MM.1S (cell line): ENCODE measurements at places on chromosomes 6 and 20.

DNA sequence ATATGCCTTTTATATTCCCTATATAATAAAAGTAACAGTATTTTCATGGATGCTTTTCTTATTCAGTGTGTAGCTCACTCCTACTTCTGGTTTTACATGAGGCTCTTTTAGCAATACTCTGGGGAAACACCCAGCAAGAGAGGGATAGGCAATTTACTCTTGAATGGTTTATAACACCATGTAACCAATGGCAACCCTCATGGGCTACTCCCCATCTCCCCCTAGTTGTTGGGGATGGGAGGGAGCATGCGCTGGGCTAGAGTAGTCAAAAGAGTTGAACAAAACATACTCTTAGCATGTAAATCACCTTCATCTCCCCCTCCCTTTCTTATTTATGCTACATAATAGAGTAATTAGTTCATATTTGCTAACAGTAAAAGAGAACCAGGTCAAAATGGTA, 140.1 kb upstream of the LRFN2 start:
- DNase-seq = no peak

DNA sequence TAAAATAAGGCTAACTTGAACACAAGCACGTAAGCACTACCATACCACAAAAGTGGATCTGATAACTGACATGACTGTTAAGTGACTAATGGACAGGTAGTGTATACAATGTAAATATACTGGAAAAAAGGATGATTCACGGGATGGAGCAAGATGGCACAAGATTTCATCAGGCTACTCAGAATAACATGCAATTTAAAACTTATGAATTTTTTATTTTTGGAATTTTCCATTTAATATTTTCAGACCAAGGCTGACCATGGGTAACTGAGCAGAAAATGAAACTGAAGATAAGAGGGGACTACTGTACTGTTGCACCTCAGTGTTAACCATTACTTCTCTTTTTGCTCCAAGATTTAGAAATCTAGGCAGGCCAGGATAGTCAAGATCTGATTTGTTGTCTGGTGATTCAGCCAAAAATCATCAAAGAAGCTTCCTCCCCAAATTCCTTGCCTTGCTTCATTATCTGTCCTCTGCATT, 45.4 kb downstream of the TPBG start:
- no peak for DNase-seq

DNA sequence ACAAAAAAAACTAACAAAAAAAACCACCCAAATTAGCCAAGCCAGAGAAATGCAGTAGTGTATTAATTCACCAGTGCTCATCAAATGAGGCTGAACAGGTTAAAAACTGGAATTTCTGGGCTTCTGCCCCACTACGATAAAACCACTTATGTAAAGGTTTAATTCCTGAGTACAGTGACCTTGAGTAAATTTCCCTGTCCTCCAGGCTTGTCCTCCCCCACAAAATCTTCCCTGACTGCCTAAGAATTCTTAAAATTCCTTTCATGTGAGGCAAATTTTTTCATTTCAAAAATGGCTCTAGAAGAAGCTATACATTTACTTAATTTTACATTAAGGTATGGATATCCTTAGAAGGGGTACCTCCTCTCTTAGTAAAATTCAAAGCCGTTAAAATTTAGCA, 80.1 kb upstream of the ID4 start:
- no peak for DNase-seq

- no peak for DNase-seq
Observed at GRCh38 chr20:63578224-63579016, 4.4 kb upstream of the HELZ2 start.

GRCh38 chr20:31968291-31969126, 558 bp downstream of the XKR7 start:
- DNase-seq = peak; percentile 71

- DNase-seq = no peak
Observed at GRCh38 chr6:14930366-14930989, 315.4 kb upstream of the JARID2 start.

DNA sequence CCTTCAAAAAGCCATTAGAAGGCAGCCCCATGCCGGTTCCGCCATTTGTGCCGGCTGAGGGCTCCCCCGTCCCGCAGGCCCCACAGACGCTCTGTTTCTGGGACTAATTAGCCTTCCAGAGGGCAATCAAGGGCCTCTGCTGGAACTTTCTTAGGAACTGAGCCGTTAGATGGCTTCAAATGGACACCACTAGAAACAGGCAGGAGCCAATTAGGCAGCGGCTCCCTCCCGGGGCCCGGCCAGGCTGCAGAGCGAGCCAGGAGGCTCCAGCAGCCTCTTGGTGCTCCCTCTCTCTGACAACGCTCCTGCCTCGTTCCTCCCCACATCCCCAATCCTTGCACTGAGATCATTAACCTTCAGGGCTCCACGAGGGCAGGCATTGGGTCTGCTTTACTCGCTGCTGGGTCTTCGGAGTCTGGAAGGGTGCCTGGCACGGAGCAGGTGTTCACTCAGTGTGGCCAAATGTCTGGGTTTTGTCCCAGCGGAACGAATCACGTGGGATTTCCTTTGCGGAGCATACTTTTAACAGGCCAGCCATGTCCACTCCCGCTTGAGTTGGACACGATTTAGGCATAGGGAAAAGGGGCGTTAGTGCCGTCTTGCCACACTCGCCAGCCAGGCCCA, 98.3 kb downstream of the TMEM242 start:
- no peak for DNase-seq

DNA sequence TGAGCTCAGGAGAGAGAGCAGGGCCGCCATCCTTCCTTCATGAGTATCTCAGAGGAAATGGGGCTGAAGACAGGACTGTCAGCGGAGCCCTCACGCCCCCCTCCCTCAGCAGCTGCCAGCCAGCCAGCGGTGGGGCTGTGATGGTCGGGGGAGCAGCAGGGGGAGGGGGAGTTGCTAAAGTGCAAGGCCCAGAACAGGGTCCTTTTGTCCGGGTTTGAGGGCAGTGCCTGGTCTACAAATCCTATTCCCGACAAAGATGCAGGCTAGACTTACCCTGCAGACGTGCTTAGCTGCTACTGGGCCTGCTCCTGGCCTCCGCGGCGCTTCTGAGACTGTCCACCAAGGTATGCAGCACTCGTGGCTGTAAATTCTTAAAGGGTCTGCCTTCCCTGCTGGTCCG, 593.4 kb upstream of the CDH4 start:
- no peak for DNase-seq

- no peak for DNase-seq
Observed at GRCh38 chr20:54844346-54844745, 369.0 kb downstream of the DOK5 start.
